ENCODE measurements at places on chromosomes 2 and 18.

DNA sequence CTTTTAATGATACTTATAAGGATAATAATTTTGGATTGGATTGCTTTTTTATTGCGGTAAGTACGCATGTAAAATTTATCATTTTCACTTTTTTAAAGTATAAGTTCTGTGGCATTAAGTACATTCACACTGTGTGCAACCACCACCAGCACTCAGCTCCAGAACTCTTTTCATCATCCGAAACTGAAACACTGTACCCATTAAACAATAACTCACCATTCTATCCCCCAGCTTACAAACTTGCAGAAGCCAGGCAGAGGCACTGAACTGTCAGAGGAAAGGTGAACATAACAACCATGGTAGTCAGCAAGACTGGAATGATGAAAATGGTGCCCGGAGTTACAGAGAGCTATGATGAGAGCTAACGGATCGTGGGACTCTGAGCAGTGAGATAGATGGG is 465.9 kb downstream of the ADCYAP1 start:
- DNase-seq: no peak

- no peak for DNase-seq
Observed at GRCh38 chr2:96648306-96648930, 5.9 kb downstream of the FER1L5 start.

GRCh38 chr18:58990720-58991119 is 126.0 kb downstream of the ZNF532 start:
- no peak for DNase-seq

- DNase-seq: no peak
Observed at GRCh38 chr2:203404996-203405395, 76.8 kb downstream of the ABI2 start.

DNA sequence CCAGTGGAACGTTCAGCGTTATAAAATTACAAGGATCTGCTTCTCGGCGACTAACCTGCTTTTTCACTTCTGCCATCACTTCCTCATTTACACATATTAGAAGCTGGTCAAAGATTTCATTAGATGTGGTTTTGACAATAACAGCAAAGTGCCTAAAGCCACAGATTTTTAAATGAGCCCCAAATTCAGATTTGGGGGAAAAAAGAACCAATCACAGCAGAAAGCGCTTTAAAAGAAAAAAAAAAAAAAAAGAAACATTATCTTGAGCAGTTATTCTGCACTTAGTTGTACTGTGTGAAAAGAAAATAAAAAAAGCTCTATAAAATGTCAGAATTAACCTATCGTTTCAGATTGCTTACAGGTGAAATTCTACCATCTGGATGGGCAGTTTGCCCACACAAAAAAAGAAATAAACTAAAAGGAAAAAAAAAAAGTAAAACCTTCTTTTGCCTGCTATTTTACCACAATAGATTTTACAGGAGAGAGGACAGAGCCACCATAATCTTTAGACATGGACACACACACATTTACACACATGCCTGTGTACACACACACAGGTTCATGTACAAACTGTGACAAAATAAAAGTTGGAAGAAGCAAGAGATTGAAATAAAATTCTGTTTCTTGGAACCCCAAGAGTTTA is 167.2 kb downstream of the TCF4 start:
- no peak for DNase-seq

GRCh38 chr2:121078899-121079298 is 206.1 kb downstream of the TFCP2L1 start:
- peak; percentile 40 for DNase-seq
